ENCODE measurements at places on chromosomes 1 and 21. TPM values are rescaled to one million over a fixed set of nuclear protein-coding genes. Genes with fewer than 3 reads are reported as not detected.

Gene IRF6
- 0.12 TPM for total RNA-seq

Gene ITGB3BP
- 29.1 TPM for total RNA-seq

Gene ETS2
- total RNA-seq: 72.3 TPM

Gene TNFRSF25
- 3.5 TPM for total RNA-seq

Gene EPS8L3
- 1.3 TPM for total RNA-seq

Gene FCAMR
- total RNA-seq: not detected

Gene ODF2L
- total RNA-seq: 10.2 TPM

Gene HES3
- total RNA-seq: not detected

Gene CXADR
- 8.6 TPM for total RNA-seq

Gene UBXN10
- total RNA-seq: not detected

Gene ERG
- not detected for total RNA-seq

Gene ABCG1
- total RNA-seq: 3.6 TPM

Gene LAD1
- total RNA-seq: 0.56 TPM

Gene COL24A1
- 0.03 TPM for total RNA-seq

Gene RYR2
- total RNA-seq: 0.02 TPM

Gene HS2ST1
- 12.4 TPM for total RNA-seq

Gene FAM131C
- 18.6 TPM for total RNA-seq

Gene RAB3B
- 5.1 TPM for total RNA-seq

Gene NFIA
- total RNA-seq: 4.1 TPM

Gene TLR5
- 0.13 TPM for total RNA-seq

All from A549 treated with CORT108297 at 1 μM for 4 hours (cell line).